C1 segment of cervical spinal cord (tissue), 14 donors: ENCODE measurements at places on chromosomes 1 and 21.
A peak's percentile ranks its signal among the peaks of the same experiment; 100 is the strongest.

- no peak for DNase-seq
Measured at GRCh38 chr1:236377832-236378535, 16.1 kb upstream of the EDARADD start.

DNA sequence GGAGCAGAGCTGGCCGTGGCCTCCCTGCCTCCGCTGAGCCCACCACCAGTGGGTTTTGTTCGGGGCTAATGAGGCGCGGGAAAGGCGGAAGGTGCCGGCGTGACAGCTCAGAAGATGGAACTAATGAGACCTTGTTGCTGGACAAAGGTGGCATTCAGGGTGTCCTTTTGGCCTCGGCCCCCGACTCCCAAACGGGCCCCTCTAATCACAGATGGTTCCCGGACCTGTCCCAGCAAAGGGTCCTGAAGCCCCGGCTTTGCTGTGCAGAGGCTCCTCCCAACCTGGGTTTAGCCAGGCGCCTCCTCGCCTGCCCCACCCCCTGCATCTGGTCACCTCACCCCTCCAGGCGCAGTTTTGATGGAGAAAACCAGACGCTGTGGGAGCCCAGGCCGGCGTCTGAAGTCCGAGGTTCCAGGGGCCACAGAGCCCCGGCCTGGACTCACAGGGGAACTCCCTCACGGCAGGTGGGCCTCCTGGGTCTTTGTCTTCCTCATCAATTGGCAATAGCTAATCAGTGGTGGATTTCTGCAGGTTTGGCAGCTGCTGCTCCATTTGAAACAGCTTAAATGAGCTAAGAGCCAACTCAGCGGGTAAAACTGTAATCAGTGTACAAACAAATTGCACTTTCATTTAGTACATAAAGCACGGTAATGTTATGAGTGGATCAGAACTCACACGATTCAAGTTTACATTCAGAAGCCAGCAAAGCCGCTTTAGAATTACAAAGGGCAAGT, 44.3 kb upstream of the ADARB1 start:
- no peak for DNase-seq

DNA sequence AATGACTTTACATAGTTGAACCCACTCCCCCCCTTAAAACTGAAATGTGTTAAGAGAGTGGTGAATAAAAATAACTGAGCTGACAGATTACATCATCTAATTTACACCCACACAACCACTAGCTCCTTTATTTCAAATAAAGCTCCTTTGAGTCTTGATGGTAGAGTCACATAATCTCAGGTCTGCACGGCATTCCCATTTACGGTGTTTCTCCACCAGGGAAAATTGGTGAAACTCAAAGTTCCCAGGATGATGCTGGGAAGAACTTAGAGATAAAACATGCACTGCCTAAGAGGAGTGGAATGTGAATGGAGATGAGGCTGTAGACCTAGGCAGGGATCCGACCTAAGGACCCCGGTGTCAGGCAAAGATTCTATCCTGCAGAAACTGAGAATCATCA, 727.8 kb upstream of the ADAMTS5 start:
- DNase-seq, result no peak

DNA sequence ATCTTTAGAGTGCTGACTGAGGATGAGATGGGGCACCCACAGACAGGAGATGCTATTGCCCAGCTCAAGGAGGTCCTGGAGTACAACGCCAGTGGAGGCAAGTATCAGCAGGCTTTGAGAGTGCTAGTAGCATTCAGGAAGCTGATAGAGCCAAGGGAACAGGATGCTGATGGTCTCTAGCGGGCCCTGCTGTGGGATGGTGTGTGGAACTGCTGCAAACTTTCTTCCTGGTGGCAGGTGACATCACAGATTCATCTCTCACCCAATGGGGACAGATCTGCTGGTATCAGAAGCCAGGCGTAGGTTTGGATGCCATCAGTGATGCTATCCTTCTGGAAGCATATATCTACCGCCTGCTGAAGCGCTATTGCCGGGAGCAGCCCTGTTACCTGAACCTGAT, 609.8 kb upstream of the NCAM2 start:
- DNase-seq, result no peak

DNA sequence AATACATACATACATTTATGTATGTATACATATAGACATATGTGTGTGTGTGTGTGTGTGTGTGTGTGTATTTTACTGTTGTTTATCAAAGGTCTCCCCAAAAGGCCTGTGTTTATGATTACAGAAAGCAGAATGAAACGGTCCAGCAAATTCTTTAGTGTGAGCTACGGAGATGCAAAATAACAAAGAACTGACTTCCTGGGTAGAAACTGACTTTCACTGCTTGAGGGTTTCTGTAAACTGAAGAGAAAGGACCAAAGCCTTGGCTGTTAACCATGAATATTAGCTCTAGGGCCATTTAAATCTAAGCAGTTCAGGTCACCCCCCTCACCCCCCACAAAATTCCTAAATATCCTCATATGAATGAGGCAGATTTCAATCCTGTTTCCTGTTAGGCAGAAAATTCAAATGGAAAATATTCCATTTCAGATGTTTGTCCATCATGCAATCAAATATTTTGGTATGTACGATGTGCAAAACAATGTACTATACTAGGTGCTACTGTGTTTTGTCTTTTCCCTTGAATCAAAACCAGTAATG, 213.2 kb downstream of the TGFB2 start:
- no peak for DNase-seq

GRCh38 chr21:16117851-16118590, 388.2 kb downstream of the USP25 start:
- no peak for DNase-seq

DNA sequence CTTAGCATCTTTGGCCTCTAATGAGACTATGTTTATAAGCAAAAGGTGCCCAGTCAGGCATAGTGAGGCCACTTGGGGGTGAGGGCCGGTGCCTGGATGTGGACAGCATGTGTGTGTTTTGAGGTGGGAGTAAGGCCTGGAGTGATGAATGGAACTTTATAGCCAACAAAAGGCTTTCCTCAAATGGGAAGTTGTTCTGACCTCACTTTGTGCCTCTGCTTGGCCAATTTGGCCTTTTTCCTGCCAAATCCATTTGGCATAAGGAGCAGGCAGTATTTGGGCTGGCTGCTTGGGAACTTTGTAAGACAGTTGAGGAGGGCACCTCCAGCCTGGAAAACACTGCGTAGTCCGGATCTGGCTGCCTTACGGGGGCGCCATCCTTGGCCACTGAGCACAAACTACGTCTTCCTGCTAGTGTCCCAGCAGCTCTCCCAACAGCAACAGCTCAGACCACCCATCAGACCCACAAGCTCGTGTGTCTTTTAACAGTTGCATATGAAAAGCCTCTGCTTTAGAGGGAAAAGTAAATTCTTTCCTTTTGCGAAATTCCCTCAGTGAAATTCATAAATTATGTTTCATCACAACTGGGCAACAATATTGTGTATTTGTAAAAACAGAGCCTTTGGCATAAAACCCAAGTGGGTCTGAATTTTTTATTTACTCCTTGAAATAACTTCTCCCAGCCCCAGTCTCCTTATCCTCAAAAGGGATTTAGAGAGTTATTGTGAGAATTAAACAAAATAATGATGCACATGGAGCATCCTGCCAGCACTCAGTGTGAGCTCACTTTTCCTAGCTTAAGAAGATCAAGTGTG, 322.9 kb downstream of the DISC1 start:
- DNase-seq, result peak; percentile 36

DNA sequence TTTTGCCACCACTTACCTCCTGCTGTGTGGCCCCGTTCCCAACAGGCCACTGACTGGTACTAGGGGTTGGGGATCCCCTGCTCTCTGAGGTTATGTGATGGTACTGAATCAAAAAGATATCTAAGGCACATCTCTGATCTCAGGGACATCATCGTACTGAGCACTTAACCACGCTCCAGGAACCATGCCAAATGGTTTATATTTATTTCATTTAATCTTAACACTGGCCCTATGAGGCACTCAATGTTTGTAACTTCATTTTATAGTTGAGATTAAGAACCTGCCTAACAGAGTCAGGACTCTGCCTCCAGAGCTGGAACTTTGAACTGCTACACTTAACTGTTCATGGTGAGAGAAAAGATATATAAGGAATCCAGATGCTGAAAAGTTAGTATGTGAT, 98.0 kb upstream of the HP1BP3 start:
- no peak for DNase-seq

GRCh38 chr1:12019858-12020509, 686 bp downstream of the MIIP start:
- no peak for DNase-seq

DNA sequence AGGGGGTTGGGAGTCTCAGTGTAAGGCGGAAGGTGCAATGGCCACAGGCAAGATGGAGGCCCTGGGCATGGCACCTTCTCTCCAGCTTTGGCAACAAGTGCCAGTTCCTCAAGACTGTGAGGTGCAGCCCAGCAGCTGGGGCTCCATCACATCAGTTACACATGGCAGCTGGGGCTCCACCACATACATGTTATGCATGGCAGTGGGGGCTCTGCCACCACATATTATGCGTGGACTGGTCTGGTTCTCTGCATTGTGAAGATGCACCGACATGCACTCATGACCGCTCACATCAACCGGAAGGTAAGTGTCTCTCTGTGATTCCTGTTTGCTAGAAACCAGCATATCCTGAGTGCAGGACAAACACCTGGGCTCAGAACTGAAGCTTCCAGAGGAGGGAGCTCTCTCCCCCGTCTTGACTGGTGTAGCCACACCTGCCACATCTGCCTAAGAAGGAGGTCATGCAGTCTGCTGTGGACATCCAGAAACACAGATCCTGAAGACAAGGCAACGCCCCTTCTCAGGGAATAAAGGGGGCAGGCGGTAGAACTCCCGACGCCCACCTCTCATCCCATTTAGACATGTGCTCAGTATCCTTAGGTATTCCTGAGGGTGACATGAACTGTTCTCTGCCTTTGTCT, 104.1 kb upstream of the TMPRSS2 start:
- DNase-seq, result no peak

DNA sequence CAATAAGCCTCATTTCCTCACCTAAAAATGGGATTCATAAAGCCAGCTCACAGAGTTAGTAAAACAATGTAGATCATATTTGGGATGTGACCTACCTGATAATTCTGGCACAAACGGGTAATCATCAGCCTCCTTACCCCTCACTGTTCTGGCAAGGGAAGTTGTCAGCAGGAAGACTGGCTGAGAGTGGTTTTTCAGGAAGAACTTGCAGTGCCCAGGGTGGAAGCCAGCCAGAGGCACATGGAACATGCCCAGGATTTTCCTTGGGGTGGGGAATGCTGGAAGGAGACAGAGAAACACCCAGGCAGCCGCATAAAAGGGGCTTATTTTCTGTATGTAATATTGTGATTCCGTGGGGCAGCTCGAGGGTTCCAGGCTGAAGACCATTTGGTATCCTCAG, 7.7 kb upstream of the SLC5A9 start:
- peak; percentile 29 for DNase-seq

DNA sequence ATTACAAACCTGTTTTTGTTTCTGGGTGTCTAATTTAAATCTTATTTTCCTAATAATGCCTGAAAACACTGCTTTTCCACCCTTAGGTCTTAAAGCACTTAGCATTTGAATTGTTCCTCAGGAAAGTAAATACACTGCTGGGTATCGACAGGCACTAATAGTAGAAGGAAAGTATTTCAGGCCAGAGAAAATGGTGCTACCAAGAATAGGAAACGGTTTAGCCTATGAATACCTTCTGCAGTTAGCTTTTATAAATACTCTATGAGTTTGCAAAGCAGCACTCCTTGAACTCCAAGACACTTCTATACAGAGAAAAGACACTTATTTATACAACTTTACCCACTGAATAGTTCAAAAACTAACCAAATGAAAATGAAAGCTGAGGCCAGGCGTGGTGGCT, 6.8 kb downstream of the FUBP1 start:
- DNase-seq, result no peak

- no peak for DNase-seq
Measured at GRCh38 chr1:11629184-11630016, 24.8 kb downstream of the FBXO2 start.

GRCh38 chr1:97366984-97367383, 553.9 kb downstream of the DPYD start:
- DNase-seq, result no peak

GRCh38 chr1:28329395-28330153, 734 bp downstream of the MED18 start:
- DNase-seq, result no peak

DNA sequence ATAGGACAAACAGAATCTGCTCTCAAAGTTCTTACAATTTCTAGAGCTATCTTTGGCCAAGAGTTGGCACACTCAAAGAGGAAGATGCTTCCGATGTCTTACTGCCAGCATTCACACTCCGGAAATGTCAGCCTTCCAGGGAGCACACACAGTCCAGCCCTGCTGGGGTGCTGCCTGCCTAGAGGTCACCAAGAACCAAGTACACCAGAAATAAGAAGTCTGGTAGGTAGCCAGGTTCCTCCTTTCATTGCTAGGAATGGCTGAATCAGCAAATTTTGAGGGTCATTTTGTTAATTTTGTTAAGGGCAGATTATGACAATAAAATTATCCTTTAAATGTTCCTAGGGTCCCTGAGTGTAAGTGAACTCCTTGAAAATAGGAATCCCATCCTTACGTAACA, 77.5 kb downstream of the PLPP3 start:
- no peak for DNase-seq

- DNase-seq, result no peak
Measured at GRCh38 chr1:114088392-114089299, 65.0 kb downstream of the SYT6 start.

DNA sequence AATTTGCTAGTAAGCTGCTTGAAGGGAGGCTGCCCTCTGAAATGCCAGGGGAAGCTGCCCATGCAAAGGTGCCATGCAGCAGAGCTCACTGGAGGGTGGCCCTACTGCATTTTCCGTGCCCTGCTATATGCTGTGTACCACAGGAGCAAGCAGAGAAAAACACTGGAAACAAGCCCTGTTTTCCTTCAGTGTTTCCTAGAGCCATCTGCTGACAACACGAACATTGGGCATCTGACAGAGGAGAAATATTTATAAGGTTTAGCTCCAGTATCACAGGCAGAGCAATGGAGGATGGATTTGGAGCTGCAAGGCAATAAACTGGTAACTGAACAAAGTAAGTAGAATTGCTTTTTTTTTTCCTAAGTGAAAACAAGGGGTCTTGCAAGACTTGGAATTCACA, 198.4 kb downstream of the USP25 start:
- DNase-seq, result no peak

DNA sequence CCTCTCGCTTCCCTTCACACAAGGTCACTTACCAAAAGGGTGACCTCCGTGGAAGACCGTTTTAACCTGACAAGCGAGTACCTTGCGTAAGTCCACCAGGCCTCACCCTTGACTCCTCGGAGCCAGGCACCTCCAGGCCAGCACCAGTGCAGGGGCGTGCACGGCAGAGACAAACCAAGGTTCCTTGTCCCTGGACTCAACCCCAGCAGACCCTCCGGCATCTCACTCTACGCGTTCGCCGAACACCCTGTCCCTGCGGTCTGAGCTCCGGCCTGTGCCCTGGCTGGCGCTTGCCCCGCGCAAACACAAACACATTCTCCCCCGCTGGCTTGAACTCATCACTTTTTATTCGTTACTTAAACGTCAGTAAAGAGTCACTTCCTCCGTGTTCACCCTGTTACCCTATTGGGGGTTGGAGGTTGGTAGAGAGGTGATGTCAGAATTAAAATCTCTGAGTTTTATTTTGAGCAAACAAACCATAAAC, 4.5 kb downstream of the TBX15 start:
- DNase-seq, result no peak
